Stimulated activated CD4-positive, alpha-beta T cell treated with anti-CD3 and anti-CD28 coated beads, Interleukin-1b, Interleukin-23, amount 100 ng/mL, for 1 hour (primary cell): ENCODE measurements at places on chromosomes 5 and 9.

DNA sequence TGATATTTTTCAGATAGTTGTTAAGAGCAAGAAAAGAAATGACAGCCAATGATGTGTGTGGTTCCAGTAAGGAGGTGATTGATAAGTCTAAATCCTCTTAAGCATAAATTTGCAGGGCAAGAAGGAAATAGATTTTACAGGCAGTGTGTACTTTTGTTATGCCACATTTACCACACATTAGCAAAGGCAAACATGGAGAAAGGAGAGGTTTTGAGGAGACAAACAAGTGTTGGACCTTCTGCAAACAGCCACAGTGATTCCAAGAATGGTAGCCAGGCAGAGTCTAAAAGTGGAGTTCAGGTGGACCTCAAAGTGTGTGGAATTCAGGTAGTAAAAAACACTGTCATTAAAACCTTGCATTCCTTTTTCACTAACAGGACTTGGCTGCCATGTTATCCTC is 295.9 kb upstream of the ITGA1 start:
- DNase-seq = no peak

GRCh38 chr9:137241490-137242268 is 592 bp downstream of the TUBB4B start:
- peak; percentile 50 for DNase-seq

- no peak for DNase-seq
Measured at GRCh38 chr5:174446446-174446845, 277.9 kb upstream of the MSX2 start.

- DNase-seq = no peak
Measured at GRCh38 chr9:71685988-71686387, 82.3 kb downstream of the CEMIP2 start.

- no peak for DNase-seq
Measured at GRCh38 chr9:88927510-88927909, 63.8 kb upstream of the S1PR3 start.

DNA sequence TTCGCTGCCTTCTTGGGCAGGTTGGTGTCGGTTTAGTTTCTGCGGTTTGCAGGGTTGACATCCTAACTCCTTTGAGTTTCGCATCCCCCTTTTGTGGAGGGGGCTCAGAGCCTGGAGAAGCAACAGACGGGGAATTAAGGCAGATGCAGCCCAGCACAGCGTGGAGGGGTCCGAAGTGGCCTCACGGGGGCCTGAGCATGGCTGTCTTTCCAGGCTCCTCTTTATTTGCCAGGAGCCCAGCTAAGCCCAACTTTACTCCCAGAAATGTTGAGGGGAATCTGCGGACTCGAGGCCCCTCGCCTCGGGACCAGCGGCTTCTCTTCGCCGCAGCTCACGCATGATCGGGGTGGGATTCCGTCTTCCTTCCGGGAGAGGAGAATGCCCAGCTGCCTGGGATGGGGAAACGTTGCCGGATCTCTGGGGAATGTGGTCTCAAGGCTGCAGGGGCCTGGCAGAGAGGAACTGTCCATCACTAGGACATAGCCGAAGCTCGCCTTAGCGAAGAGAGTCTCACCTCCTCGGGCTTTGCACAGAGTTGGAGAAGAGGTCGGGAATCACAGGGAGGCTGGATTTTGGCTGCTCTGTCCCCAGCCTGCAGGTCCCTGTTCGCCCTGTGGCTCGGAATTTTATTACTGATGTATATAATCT is 1.3 kb downstream of the RAI14 start:
- DNase-seq = no peak

DNA sequence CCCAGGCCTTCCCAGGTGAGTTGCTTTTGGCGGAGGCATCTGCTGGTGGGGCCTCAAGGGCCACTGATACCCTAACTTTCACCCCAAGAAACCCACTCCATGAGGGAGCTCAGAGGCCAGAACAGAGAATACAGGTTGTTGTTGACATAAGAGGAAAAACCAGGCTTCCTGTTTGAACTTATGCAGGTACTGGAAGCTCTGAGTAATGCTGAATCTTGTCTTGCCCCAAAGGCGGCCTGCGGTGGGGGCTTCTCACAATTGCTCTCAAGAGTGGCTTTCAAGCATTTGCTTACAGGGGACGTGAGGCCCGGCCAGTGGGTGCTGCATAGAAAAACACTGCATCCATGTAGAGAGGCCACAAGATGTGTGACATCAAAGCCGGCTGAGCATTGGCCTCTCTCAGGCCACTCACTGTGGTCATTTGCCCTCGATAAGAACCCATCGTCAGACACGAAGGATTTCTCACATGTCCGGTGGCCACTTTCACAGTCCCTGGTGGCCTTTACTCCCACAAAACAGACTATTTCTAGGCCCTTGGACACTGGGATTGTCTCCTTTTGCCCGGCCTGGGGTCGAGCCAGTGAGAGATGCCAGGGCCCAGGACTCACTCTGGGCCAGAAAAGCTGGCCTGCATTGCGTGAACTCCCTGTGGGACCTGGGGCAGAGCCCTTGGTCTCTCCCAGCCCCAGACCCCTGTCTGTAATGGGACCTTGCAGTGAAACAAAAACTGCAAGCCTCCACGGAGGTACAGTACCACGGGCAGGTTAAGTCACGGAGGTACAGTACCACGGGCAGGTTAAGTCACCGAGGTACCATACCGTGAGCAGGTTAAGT is 34.5 kb upstream of the TCF7 start:
- DNase-seq = no peak

- DNase-seq = no peak
Measured at GRCh38 chr5:55633574-55634208, 78.4 kb downstream of the SLC38A9 start.

DNA sequence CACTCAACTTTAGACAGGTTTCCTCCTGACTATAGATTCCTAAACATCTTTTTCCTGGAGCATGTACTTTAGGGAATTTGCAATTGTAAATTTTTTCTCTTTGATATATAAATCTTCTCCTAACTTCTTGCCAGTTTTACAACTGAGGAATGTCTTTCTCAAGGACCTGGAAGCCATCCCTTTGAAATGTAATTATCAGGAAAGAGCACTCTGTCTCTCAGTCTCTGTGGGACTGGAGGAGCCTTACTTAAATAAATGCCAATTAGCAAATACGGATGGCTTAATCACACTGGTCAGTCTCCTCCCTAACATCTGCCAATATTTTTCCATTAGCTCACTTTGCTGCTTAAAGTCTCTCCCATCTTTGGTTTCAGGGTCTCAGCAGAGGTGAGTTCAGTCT is 344.3 kb upstream of the ARRDC3 start:
- DNase-seq = no peak

DNA sequence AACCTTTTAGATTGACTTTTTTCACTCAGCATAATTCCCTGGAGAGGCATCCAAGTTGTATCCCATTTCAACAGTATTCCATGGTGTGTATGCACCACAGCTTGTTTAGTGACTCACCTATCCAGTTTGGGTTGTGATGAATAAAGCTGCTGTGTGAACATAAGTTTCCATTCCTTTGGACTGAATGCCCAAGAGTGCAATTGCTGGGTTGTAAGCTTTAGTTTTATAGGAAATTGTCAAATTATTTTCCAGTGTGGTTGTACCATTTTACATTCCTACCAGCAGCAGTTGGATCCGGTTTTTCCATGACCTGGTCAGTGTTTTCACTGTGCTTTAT is 60.9 kb upstream of the TMED7 start:
- DNase-seq = no peak

DNA sequence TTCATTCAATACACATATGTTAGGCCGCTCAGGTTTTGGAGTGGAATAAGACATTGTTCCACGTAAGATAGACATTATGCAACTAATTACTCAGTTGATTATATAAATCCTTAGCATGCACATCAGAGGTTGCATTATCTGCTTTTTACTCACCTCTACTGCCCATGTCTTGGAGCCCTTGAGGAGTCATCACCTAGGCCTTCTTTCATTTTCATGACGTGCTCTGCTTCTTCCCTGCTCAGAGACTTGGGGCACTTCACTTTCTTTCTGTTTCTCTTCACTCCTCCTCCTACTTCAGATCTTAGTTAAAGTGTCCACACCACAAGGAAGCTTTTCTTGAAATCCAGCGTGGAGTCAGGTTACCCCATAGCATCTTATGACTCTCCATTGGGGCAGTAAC is 241.1 kb downstream of the TLR4 start:
- DNase-seq = no peak

GRCh38 chr5:431001-431710 is 11.8 kb upstream of the EXOC3 start:
- DNase-seq = peak; percentile 42

DNA sequence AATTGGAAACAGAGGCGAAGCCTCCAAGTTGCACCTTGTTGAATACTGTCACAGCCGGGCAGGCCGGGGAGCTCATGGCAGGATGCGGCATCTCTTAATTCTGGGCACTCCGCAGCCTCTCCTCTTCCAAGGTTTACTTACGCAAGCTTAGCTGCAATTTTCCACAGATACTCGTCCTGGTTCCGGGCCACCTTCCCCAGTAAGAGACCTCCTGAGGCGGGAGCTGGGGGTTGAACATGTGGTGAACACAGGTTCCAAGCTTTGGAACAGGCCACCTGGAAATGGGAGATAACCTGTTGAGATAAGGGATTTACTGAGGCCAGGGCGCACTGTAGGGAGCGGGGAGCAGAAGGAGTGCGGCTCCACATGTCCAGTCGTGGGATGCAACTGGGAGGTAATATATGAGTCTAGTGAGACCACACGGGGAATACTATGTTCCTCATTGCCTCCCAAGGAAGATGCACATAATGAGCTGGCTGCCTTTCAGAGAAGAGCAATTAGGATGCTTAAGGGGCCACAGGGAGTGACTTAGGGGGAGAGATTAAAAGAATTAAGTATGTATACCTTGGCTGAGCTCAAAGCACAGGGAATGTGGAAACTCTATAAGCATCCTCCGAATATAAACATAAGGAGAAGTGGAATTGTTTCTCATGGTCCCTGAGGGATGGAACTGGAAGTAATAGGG is 335.2 kb downstream of the CWC27 start:
- DNase-seq = no peak

GRCh38 chr5:179258922-179259730 is 86.1 kb downstream of the ADAMTS2 start:
- DNase-seq = no peak

GRCh38 chr9:20526500-20527319 is 95.6 kb downstream of the MLLT3 start:
- DNase-seq = no peak

DNA sequence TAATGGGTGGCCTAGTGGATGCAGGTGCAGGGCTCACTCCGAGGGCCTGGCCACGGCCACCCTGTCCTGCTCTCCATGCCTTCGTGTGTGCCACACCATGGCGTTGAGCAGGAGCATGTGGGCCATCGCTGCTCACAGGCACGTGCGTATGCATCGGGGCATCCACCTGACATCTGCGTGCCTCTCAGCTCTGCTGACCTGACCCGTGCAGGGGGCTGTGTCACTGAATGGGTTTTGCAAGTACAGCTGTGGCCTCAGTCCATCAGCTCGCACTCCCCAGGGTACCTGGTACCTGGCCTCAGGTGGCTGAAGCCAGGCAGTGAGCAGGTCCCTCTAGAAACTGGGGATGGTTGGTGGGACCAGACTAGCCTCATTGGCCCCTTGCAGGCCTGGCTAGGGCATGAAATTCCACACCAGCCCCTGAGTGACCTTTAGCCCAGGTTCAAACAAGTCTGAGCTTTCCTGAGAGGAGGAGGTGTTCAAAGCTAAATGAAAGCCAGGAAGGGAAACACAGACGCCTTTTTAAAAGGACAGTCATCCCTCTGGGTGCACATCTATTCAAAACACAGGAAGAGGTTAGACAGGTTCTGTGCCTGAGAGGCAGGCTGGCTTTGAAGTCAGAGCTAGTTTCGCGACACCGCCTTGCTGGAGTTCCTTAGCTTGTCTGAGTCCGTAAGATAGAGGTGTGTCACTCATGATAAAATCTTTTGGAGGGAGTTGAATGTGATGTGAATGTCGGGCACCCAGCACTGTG is 74.0 kb downstream of the MACROH2A1 start:
- no peak for DNase-seq

GRCh38 chr5:126954981-126955380 is 75.4 kb downstream of the MARCHF3 start:
- DNase-seq = no peak

DNA sequence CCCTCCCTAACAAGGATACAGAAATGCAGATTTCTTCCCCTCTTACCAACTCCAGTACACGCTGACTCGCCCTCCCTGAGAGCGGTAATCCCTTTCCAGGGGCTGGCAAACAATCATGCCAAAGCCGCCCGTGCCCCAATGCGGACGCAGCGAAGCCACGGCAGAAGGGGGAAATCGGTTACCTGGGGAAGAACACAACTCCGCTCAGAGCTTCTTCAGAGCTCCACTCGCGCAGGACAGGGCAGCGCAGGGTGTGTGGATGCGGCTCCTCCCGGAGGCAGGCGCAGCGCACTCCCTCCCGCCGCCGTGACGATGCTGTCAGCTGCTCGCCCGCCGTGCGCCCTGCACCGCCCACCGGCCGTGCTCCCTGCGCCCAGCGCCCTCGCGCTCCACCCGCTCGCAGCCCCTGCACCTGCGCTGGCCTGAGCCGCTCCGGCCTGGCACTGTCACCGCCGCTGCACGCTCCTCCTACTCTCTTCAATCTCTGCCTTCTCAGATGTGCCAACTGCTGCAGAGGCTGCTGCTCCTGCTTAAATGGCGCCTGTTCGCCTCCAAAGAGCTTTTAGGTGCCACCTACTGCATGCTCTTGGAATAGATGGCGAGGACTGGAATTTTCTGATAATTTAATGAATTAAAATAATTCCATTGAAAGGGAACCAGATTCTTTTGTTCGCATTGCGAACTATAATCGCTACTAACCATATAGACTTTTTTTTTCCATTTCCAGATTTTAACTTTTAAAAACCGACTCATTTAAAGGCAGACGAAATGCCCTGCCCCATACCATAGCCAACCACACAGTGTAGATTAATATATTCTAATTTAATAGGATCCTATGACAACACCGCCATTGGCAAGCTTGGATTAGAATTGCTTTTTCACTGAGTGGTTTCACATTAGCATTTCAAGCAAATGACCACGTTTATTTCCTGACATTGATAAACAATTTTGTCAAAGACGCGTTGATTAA is at the start of gene DIRAS2:
Gene DIRAS2 (minus strand): TSS at position 255 of the 970 bp plus-strand sequence. CDS start 28,997 bp downstream, outside the sequence.
- DNase-seq = no peak

GRCh38 chr5:74396913-74397622 is 243.5 kb downstream of the ENC1 start:
- DNase-seq = no peak

- no peak for DNase-seq
Measured at GRCh38 chr9:135023088-135023785, 64.2 kb upstream of the OLFM1 start.

DNA sequence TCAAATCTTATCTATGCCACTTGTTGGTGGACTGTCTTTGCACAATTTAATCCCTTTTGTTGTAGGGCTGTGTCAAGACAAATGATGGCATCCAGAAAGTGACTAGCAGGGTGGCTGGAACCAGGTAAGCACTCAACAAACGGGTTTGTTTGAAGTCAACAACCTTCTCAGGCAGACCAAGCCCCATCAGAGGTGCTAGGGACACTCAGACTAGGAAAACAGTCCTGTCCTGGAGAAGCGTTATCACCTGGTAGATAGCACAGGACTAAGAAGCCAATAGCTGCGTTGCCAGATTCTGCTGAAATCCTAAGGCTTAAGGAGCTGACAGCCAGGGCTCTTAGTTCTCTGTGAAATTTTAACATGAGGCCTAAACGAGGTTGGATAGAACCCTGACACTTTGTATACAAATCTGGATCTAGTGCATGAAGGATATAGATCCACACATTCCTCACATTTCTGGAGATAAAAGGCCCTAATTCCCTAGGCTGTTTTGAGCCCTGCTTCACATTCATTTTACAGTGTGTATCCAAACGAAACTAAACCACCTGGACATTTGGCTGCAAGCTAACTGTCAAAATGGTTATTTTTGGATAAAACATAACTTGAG is 179.8 kb downstream of the DCP2 start:
- DNase-seq = no peak

GRCh38 chr5:1494780-1495524 is 28.8 kb downstream of the LPCAT1 start:
- no peak for DNase-seq
